ENCODE measurements at places on chromosomes 1 and 21.

GRCh38 chr1:3773572-3774275, 1.2 kb downstream of the SMIM1 start:
- no peak for DNase-seq

DNA sequence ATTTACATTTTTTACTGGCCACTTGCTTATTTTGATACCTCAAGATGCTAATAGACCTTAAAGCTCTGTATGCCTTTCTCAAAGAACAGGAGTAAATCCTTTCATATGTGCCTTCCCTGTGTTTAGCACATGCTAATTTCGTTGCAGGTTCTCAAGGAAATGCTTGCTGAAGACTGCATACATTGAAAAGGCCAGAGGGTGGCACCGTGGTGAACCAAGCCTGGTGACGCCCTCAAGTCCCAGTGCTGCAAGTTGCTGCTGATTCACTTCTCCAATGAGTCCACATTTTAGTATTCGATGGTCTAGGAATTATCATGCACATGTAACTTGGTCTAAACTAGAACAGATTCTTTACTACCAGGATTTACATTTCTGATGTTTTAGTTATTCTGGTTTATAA, 94.1 kb downstream of the CLDN17 start:
- DNase-seq = no peak

DNA sequence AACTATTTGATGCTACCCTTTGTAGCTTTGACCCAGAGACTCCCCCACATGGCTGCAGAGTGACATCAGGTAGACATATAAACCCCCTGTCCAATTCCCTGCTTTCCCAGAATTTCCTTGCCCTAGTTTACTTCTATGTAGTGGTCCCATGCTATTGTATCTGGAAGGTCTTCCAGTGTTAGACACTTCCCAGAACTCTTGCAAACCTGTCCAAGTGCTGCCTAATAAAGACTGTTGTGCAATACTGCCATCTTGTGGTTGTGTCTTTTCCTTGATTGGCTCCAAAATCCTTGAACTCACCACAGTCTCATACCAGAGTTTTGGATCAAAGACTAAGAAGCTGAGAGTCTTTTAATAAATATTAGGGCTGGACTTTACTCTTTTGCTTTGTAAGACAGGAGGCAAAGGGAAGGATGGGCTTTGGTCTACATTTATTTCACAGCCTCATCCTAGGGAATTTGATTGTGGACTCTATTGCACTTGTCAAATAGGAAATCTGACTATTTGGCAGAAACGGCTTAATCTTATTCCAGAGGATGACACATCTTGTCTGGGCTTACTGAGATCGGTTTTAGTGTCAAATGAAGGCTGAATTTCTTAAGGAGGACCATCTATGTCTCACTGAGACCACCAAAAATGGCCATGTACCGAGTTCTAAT, 169.9 kb downstream of the LRRC7 start:
- DNase-seq = peak; percentile 80

- DNase-seq = no peak
Observed at GRCh38 chr1:227370533-227371254, 52.4 kb upstream of the CDC42BPA start.

DNA sequence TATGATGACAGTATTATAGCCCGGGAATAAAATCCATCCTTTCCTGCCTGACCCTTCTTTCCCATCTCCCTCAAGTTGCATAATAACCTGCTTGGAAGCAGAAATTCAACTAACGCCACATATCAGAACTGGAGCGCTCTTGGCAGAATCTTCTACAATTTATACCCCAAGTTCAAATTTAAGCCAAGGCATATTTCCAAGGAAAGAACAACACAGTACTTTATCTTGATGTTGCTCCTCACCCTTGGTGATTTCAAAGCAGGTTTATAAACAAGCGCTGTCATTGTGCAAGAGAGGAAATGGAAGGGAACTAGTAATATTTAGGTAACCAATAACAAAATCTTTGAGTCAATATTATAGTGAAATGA, 38.0 kb upstream of the PTGFRN start:
- DNase-seq = no peak

GRCh38 chr1:224542783-224543440, 73.2 kb upstream of the CNIH3 start:
- DNase-seq = no peak

- DNase-seq = no peak
Observed at GRCh38 chr1:226419284-226420029, 11.6 kb upstream of the PARP1 start.

DNA sequence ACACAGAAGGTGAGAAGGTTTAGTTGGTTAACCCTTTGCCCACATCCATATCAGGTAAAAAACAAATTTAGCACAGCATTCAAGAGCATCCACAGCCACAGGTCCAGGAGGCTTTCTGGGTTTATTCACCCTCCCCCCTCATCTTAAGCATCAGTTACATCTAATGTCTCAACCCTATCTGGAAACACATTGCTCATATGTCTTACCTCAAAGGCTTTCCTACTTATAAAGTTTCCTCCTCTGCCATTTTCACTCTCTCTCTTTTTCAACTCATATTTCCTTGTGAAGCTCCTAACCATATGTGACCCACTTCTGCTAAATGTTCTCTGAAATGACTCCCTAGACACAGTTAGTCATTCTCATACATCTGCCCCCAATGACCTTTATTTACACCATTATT, 47.9 kb upstream of the RUNX1 start:
- DNase-seq = no peak

GRCh38 chr1:114341299-114341698, 169.7 kb downstream of the TRIM33 start:
- no peak for DNase-seq

GRCh38 chr1:150999926-151000325, 6.8 kb downstream of the MINDY1 start:
- no peak for DNase-seq

DNA sequence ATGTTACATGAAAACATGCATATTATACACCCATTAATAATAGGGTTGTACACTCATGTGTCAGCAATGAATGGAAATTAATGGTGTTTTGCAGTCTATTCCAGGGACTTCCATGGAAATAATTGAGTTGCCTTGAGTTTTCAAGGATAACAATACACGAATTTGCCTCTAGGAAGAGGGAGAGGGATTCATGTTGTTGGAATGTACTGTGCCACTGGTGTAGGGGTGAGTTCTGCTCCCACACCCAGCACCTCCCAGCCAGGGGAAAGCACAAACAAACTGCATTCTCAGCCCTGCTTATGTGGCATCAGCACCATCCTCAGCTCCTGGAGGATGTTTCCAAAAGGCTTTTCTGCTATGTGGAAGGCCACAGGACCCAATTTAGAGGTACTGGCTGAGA, 57.8 kb downstream of the BCAR3 start:
- no peak for DNase-seq

Data from NCI-H1694 (cell line).